ENCODE measurements at places on chromosomes 7 and 10. TPM values are rescaled to one million over a fixed set of nuclear protein-coding genes. Genes with fewer than 3 reads are reported as not detected.

- no peaks in the 10 kb centered on the region for H3K36me3 ChIP-seq
- no peaks in the 10 kb centered on the region for H3K4me1 ChIP-seq
- H3K27ac ChIP-seq = no peak overlapping the region
Measured at GRCh38 chr7:137316648-137317353, 26.7 kb downstream of the PTN start.

MMP21 gene
- not detected for total RNA-seq

ATRNL1 gene
- not detected for total RNA-seq

DNA sequence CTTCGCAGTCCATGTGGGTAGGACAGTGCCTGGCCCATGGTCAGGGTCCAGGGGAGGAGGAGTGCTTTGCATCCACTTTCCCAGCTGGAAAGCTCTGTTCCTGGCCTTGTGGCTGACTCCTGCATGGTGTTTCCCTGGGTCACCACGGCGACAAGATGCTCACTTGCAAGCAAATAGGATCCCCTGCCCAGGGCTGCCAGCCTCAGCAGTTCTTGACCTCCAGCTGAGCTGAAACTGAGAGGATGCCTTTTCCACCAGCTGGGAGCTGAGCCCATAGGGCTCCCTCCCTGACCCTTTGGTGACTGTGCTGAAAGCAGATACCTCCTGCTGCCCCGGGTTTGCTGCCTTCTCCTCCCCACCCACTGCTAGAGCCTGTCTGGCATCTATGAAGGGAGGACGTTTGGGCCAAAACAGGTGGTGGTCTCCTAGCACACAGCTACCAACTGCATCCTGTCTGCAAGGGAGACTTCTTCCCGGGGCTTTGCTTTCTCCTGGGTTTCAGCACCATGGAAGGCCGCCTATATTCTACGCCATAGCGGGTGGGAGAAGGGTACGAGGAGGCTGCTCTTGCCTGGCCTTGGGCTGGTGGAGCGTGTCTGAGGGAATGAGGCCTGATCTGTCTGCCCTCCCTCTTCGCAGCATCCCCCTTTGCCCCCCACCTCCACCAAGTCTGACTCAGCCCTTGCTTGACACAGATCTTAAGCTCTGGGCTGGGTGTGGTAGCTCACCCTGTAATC is 34.4 kb downstream of the UBTD1 start:
- no peaks in the 10 kb centered on the region for H3K36me3 ChIP-seq
- no peak for DNase-seq
- no peak overlapping the region for H3K27ac ChIP-seq
- H3K4me1 ChIP-seq = peaks cover 5% of the 10 kb centered on the region

FMC1 gene
- total RNA-seq = 11.8 TPM

ZNF804B gene
- not detected for total RNA-seq

IDE gene
- total RNA-seq = 54.6 TPM

DNA sequence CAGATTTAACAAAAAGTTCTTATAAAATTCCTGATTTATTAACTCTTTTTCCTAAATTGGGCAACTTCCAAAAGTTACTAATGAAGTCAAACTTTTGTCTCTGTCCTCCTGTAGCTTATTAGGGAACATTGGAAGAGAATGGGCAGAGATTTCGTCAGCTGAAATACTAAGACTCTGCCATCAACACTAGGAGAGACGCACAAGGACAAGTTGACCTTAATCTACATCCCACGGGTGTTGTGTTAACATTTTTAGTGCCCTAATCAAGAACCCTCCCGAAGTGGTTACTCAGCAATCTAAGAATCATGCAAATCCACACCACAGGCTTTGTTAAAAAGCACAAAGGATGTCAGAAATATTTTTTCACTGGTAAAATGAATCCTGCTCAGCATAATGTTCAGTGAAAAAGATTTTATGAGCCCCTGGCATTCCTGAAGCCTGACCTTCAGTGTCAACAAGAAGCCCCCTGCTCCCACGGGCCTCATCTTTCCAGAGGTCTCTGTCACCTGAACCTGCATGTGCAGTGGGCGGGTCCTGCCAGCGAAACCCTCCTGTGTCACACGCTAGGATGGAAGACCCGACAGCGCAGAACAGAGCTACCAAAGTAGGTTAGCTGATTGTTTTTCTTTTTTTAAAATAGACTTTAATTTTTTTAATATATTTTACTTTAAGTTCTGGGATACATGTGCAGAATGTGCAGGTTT is 70.6 kb upstream of the AKR1E2 start:
- no peak for DNase-seq
- H3K27me3 ChIP-seq = no peaks in the 10 kb centered on the region
- H3K4me3 ChIP-seq = no peak overlapping the region
- H3K36me3 ChIP-seq = no peaks in the 10 kb centered on the region

GRCh38 chr7:29282819-29283414 is 88.3 kb downstream of the CHN2 start:
- H3K36me3 ChIP-seq = peaks cover 6% of the 10 kb centered on the region
- H3K4me3 ChIP-seq = no peak overlapping the region

DNA sequence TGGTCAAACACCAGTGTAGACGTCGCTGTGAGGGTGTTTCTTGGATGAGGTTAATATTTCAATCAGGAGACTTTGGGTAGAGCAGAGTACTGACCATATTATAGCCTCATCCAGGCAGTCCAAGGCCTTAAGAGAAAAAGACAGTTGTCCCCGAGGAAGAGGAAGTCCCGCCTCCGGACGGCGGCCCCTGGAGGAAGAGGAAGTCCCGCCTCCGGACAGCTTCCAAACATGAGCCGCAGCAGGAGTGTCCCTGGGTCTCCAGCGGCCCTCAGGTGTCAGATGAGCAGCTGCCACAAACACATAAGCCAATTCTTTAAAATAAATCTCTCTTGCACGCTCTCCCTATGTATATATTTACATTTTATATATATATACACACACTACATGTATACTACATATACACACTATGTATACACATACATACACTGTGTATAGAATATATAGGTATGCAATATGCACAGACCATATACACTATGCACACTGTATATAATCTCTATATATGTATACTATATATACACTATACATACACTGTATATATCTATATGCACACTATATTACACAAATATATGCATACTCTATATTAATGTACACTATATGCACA is 37.5 kb downstream of the PWWP2B start:
- H3K27me3 ChIP-seq = no peaks in the 10 kb centered on the region
- DNase-seq = no peak
- H3K4me1 ChIP-seq = no peaks in the 10 kb centered on the region
- H3K27ac ChIP-seq = no peak overlapping the region
- H3K4me3 ChIP-seq = no peak overlapping the region

FKBP6 gene
- total RNA-seq = not detected

SPDYE2B gene
- not detected for total RNA-seq

DNA sequence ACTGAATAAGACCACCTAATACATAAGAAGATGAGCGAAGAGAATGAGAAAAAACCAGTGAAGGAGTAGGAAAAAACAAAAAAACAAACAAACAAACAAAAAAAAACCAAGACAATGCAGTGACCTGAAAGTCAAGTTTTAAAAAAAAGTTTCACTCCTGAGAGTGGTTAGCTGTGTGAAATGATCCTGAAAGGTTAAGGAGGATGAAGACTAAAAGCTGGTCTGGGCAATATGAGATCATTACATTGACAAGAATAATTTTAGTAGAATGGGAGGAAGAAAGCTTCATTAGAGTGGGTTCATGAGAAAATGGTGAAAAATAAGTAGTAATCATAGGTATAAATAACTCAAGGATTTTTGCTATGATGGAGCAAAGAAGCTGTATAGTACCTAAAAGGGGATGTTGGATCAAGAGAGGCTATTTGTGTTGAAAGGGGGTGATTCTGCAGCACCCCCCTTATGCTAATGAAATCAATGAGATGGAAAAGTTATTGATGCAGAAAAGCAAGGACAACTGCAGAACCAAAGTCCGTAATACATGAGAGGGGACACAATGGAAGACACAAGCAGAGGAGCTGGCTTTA is 80.2 kb downstream of the KMT2C start:
- H3K36me3 ChIP-seq = peaks cover 14% of the 10 kb centered on the region
- no peak for DNase-seq
- no peaks in the 10 kb centered on the region for H3K27me3 ChIP-seq
- H3K4me1 ChIP-seq = peaks cover 12% of the 10 kb centered on the region
- H3K27ac ChIP-seq = no peak overlapping the region

DNA sequence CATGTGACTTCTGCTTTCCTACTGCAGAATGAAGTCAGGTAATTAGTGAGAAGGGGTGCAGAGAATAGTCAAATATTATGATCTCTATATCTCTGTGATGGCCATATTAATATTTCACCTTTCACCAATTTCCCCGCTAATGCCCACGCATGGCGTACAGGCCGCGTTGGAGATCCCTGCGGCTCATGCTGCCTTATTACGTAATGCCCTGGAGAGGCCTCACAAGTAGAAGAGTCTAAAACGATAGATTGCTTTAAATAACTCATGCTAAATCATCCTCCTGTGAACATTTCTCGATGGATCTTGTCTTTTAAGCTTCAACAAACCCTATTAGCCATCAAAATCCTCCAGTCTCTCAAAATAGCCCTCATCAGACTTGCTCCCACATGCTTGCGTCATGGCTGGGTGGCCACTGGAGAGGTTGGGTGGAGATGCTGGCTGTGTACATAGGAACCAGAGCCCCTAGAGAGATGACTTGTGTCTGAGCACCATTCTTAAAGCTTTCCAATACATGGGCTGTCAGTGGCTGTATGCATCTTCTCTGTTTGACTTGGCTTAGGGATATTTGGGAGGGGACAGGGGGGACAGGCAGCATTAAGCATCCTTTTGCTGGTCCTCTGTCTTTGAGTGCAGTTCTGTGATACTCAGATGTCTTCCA is 79.5 kb upstream of the INSYN2A start:
- peaks cover 4% of the 10 kb centered on the region for H3K4me1 ChIP-seq
- H3K27ac ChIP-seq = no peak overlapping the region

FZD1 gene
- total RNA-seq = 3.3 TPM

GRCh38 chr10:61986382-61986781 is 84.9 kb downstream of the ARID5B start:
- H3K4me3 ChIP-seq = no peak overlapping the region
- peaks cover 5% of the 10 kb centered on the region for H3K36me3 ChIP-seq
- no peaks in the 10 kb centered on the region for H3K27me3 ChIP-seq
- peaks cover 7% of the 10 kb centered on the region for H3K4me1 ChIP-seq

DNA sequence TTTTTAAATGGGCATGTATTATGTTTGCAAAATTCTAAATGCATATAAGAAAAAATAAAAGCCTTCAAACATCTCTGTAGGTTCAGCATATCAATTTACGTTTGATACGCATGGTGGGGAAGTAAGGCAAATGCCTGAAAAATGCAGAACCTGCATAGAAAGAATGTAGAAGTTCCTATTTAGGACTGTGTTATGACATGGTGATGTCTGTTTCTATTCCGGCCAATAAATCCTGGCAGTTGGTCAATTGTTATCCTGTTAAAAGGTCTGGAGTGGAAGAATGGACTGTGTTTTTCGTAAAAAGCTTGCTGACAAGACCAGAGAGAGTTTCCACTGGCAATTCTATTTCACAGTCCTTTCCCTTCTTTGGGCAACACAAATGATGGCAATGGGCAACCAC is 49.6 kb upstream of the CAV2 start:
- no peak for DNase-seq
- peaks cover 22% of the 10 kb centered on the region for H3K4me1 ChIP-seq
- H3K27me3 ChIP-seq = no peaks in the 10 kb centered on the region
- no peaks in the 10 kb centered on the region for H3K36me3 ChIP-seq
- H3K4me3 ChIP-seq = no peak overlapping the region

ENO4 gene
- total RNA-seq = not detected

SPDYE11 gene
- not detected for total RNA-seq

- no peak overlapping the region for H3K4me3 ChIP-seq
- no peak overlapping the region for H3K27ac ChIP-seq
- H3K27me3 ChIP-seq = no peaks in the 10 kb centered on the region
- H3K36me3 ChIP-seq = no peaks in the 10 kb centered on the region
Measured at GRCh38 chr7:84536271-84536870, 341.8 kb upstream of the SEMA3A start.

DNA sequence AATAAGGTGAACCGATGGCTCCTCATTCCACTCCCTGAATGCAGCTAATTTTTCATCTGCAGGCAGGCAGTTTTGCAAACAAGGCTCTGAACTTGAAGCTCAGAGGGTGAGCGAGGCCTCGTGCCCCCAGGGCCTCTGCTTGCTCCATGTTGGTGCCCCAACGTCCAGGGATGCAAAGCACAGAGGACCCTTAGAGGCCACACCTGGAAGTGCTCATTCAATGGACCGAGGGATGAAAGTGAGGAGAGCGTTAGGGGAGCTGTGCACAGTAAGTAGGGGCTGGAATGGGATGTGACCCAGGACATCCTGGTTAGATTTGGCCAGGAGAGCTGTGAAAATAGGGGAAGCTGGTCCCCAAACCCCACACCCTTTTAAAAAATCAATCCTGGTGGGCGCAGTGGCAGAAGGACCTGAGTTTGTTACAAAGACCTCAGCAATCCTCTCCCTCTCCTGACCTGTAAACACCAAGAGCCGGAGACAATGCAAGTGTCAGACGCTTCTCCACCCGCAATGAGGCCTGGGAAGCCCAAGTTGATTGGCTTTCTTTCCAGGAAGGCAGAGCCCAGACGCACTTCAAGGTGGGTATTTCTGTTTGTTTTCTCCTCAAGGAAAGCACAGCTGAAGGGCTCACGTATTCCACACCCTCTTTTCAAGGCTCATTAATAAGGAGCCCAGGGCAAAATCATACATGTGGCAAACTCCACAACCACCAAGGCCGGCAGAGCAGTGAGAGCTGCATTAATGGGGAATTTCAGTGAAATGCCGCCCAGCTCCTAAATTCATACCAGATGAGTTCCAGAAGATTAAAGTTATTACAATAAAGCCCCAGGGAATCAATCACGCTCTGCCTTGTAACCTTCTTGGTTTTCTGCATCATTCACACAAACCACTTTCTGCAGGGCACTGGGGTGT is 14.1 kb upstream of the CXCL12 start:
- DNase-seq = no peak
- H3K27me3 ChIP-seq = peaks cover 20% of the 10 kb centered on the region
- H3K4me1 ChIP-seq = no peaks in the 10 kb centered on the region
- no peak overlapping the region for H3K27ac ChIP-seq

DNA sequence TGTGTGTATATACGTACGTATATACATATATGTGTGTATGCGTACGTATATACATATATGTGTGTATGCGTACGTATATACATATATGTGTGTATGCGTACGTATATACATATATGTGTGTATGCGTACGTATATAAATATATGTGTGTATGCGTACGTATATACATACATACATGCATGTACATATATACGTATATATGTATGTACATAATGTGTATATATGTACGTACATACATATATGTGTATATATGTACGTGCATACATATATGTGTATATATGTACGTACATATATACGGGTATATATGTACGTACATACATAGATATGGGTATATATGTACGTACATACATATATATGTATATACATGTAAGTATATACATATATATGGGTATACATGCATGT is 332.1 kb downstream of the CRPPA start:
- no peaks in the 10 kb centered on the region for H3K27me3 ChIP-seq
- H3K4me1 ChIP-seq = peaks cover 19% of the 10 kb centered on the region
- H3K27ac ChIP-seq = no peak overlapping the region
- no peak for DNase-seq
- H3K36me3 ChIP-seq = peaks cover 4% of the 10 kb centered on the region

Measured in MCF 10A (cell line).